NCI-H82 (cell line): ENCODE measurements at places on chromosomes 3 and 15.

DNA sequence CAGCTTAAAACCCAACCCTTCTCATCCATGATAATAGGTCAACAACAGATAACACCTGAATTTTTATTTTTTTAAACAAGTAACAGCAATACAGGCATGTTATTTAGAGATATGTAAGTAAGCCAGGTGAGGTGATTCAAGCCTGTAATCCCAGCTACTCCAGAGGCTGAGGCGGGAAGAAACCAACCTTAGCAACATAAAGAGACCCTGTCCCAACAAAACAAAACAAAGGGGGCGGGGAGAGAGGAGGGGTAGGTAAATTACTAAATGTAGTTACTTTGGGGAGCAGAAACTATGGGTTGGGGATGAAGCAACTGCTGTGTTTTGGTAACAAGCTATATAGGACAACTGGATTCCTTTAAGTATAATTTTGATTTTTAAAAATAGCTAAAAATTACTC lies 47.0 kb downstream of the GNB4 start:
- DNase-seq, result no peak

GRCh38 chr3:149393345-149394160 lies 16.1 kb upstream of the TM4SF1 start:
- peak; percentile 86 for DNase-seq

DNA sequence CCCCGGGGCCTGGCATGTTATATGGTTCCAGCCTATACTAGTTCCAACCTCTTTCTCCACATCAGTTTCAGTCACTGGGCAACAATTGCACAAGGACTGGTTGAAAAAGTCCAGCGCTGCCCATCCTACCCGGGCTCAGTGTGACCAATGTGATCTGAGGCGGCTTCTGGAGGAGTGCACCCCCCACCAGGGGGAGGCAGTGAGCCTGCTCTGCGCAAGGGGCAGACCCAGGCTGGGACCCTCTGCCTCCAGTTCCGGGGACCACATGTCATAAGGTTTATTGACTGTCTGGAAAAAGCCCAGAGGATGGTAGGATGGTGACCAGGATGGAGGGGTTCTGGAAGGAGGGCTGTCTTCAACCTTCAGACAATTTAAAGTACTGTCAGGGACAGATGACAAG lies 25.6 kb upstream of the NR2E3 start:
- DNase-seq, result peak; percentile 52

DNA sequence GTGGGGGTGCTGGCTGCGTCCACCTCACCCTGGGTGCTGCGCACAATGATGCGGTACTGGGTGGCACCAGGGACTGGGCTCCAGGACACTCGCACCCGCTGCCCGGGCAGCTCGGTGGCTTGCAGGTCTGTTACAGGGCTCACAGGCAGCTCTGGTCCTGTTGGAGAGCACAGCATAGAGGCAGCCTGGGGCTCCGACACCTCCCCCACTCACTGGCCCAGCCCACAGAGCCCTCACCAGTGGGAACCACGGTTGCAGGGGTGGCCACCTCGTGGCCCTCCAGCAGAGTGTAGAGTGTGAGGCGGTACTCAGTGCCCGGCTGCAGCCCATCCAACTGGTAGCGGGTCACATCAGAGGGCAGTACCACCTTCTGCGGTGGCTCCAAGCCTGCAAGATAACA lies 3.7 kb downstream of the COL7A1 start:
- DNase-seq, result no peak

- no peak for DNase-seq
These were observed 26.4 kb downstream of the USP3 start for GRCh38 chr15:63530752-63531299.

- peak; percentile 52 for DNase-seq
These were observed 92.6 kb upstream of the PLSCR4 start for GRCh38 chr3:146343551-146343950.

DNA sequence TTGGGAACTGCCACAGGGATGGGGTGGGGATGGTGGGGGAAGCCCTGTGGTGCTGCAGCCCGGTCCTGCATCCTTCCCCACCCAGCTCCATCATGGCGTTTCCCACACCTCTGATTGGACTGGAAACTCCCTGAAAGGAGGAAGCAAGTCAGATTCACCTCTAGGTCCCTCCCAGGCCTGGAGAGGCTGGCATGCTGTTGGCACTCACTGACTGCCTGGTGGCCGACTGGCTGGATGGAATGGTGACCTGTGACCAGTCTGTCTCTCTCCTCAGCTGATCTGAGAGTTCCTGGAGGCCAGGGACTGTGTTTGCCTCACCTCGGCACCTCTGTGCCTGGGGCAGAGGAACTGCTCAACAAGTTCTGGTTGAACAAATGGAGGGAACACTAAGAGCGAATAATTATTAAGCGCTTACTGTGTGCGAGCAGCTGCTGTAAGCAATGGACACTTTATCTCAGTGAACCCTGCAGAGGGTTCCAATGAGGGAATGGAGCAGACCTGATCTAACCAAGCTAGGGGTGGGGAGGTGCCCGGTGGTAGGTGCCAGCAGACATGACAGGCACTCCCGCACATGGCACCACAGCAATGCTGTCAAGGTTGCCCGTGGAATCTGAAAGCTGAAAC lies 3.5 kb upstream of the HHATL start:
- DNase-seq, result no peak

DNA sequence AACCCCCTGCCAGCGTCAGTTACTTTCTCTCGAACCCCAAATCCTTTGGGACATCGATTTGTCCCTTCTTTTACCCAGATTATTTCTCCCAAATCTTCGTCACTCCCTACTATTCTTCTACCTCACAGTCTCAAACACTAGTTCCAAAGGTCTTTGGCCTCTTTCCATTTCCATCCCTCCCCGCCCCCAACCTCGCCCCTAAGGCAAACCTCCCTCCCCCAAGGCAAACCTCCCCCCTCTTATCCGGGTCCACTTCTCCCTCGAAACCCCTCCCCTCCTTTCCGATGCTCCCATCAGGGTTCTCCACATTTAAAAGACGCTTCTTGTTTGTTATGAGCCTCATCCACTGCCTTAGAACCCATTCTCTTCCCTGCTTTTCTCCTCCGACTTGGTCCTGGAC lies 583 bp downstream of the EAF1 start:
- no peak for DNase-seq

DNA sequence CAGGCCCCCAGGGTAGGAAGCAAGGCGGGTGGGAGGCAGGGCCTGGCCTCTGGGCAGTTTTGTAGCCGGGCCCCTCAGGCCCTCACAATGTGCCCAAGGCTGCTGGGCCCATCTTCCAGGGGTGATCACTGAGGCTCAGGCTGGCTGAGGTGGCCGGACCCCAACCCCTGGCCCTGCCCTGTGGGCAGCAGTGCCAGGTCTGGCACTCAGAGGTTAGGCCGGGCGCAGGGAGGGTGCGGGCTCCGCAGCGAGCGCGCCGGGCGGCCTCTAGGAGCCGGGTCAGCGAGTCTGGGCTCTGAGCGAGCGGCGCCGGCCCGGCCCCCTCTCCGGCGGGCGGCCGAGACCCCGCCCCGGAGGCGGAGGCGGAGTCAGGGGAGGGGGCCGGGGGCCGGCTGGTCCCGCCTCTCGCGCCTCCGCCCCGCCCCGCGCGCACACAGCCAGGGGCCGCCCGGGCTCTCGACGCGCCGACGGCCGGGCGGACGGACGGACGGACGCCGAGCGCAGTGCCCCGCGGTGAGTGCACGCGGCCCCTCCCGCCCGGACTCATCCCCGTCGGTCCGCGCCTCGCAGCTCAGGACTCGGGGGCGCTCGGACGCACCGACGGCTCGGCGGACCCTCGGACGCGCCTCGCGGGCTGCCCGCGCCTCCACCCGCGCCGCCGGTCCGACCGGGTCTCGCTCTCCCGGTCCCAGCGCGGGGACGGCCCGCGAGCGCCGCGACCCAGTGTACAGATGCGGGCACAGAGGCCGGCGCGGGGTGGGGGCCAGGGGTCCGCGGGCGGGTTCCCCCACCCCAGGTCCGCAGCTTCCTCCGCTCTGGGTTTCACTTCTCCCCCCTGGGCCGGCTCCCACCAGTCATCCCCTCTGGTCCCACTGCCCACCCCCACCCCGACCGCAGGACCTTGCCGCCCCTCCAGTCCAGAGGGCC lies at the start of gene FBLN2:
TSS of gene FBLN2 (plus strand) at position 430 of the 927 bp plus-strand sequence. CDS start 21,231 bp downstream, outside the sequence.
- DNase-seq, result peak; percentile 74

DNA sequence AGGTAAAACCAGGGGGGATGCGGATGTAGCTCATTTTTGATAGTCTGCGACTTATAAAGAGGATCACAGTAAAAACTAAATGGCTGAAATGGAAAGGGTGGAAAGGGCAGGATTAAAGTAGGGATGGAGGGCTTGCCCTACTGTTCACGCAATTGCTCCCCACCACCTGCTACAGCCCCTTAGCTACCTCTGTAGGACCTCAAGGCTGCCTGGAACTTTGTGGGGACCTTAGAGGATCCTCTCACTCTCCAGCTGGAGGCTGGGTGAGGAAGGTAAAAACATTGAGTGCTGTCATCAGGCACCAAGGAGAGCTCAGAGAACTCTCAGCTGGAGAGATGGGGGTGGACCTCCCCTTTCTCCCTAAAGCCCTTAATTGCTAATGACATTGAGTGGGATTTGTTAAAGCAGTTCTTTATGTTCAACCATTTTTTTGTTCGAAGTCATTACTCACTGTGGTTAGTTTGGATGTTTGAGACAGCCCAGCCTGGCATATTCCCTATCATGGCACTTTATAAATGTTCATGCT lies 213.0 kb downstream of the CLSTN2 start:
- peak; percentile 65 for DNase-seq

GRCh38 chr15:90982135-90982534 lies 12.2 kb downstream of the PRC1 start:
- DNase-seq, result no peak

DNA sequence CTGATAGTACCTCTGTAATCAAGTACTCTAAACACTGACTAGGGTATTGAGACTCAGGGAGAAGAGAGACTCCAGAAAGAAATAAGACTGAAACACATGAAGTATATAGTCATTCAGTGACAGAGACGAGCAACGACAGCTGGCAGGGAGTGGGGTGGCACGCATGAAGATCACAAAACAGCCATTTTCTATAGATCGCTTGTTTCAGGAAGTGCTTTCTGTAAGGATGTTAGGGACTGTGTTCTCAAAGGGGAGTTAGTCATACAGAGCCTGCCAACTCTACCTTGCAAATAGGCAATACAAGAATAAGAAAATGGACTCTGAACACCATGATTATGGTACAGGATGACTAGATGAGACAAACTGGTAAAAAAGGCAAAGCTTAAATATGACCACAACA lies 139.5 kb downstream of the TBL1XR1 start:
- DNase-seq, result peak; percentile 42

- DNase-seq, result no peak
These were observed 80.9 kb downstream of the NECTIN3 start for GRCh38 chr3:111152496-111152895.

DNA sequence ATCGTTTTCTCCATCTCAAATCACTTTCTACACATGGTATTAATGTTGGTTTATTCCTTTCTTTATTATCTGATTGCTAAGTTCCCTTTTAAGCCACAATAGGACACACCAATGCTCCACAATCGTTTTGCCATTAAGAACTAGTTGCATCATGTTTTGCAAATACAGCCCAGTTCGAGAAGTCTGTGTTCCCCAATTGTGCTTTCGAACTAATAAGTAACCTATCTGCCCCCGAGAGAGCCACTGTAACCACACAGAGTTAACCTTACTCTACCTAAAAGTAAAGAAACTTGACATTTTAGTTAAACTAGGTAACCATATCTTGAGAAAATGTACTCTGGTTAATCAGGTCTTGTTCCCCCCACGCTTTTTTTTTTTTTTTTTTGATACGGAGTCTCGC lies 39.1 kb downstream of the MAGI1 start:
- DNase-seq, result no peak

DNA sequence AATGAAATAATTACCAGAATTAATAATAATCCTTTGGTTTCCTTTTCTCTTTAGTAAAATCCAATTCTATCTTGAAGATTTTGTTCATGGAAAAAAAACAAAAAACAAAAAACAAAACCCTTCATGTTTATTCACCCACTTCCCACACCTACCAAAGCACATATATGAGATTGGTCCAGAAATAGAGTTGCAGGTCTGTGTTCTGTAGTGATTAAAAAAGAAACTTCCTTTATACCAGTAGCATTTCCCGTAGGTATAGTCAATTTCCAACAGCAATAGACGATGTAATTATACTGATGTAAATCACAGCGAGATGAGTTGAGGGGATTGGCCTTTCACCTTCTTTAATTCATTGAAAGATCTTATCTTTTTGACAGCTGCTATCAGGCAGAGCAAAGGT lies 194.6 kb downstream of the SOX2 start:
- DNase-seq, result no peak

DNA sequence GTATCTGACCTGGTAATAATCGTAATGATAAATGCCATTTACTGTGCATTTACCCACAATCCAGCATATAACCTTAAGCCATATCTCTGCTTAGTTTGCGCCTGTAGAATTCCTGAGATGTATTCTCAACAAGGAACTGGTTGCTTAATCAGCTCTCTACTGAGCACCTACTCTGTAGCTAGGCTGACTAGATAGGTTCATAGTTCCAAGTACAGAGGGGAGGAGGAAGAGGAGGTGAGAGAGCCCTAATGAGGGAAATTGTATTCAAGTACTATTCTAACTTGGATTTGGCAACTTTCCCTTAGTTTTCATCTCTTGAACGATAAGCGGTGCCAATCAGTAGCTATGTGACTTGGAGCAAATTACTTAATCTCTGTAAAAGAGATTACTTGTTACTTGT lies 5.6 kb upstream of the AKAP13 start:
- DNase-seq, result peak; percentile 46

- peak; percentile 13 for DNase-seq
These were observed 151.4 kb upstream of the SEMA6D start for GRCh38 chr15:47565949-47566348.

DNA sequence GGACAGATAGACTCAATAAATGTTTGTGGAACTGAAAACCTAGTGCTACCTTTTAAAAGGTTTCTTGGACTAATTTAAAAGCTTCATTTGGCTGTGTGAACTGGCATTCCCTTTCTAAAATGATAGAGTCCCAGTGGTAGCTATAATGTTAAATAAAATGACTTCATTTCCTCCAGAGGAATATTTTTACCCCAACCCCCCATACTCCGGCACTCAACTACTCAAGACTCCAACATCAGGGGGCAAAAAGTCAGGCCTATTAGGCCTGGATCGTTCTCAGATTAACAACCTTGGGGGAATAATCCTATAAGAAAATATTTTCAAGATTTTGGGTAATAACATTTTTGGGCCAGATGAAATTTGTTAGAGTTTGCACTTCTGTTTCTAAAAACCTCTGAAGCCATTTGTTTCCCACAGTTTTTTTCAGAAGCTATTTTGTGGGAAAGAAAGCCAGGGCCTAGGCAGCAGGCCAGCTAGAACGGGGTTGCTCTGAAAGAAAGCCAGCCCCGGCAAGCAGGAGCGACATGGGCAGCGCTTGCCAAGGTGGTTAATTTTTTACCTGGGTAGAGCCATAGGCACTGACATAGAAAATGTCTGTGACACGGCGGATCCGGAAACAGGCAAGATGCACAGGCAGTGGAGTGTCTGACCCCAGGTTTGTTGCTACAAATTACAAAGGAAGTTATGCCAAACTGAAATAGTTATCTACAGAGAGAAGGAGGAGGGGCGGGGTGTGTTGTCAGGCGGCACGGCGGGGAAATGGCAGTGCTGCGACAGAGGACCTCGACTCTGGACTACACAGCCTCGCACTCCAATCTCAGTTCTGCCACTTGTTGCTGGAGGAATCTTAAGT lies 84.6 kb downstream of the MAGI1 start:
- DNase-seq, result no peak
